Astrocyte of the hippocampus (primary cell): ENCODE measurements at places on chromosomes 3 and 15.

DNA sequence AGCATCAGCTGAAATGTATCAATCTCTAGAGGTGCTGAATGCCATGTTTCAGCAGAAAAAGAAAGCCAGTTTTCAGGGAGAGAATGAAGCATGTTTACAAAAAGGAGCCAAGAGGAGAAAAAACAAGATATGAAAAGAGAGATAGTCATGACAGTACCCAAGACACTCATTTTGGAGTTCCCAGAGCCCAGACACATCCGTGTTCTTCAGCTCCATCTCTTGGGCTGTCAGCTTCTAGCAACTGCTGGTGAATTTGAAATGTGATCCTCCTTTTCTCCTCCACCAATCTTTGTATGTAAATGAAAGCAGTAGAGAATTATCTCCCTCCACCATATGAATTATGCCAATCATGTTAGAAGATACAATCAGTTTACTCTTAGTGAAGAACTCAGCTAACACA is 93.0 kb upstream of the SLC25A36 start:
- DNase-seq: no peak

GRCh38 chr3:132840201-132840700 is 118.0 kb upstream of the NPHP3 start:
- no peak for DNase-seq

GRCh38 chr3:175015056-175015635 is 156.0 kb downstream of the NAALADL2 start:
- DNase-seq: no peak

DNA sequence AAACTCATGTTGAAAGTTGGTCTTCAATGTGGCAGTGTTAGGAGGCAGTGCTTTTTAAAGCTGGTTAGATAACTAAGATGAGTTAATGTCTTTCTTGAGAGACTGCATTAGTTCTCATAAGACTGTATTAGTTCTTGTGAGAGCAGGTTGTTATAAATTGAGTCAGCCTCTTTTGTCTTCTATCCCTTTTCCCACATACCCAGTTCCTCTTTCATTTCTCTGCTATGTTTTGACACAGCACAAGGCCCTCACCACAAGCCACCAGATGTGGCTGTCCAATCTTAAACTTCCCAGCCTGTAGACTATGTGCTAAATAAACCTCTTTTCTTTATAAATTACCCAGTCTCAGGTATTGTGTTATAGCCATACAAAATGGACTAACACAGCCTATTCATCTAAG is 94.6 kb upstream of the SNTN start:
- no peak for DNase-seq

- DNase-seq: peak; percentile 69
Measured at GRCh38 chr15:35654332-35654731, 108.4 kb upstream of the DPH6 start.

DNA sequence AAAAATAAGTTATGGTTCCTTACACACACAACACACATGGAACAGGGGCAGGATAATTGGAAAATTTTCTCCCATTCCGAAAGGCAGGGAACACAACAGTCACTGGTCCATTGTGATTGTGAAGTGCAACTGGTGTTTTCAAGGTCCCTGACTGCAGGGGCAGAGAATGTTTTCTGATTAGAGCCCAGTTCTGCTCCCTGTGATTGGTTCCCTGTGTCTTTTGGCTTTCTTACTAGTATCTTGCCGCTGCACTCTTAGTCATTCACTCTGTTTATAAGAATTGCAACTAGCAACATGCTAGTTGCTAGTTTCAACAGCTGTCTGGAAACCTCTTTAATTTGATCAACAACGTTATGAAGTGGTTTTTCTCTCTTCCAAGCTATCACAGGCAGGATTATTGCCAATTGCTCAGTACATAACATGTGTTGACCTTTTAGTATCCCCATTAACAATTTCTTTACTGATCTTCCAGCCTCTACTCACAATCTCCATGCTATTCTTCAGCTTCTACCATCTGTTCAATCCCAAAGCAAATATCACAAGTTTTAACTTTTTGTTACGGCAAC is 177.5 kb downstream of the EPHA6 start:
- no peak for DNase-seq
